Stimulated activated CD8-positive, alpha-beta memory T cell treated with anti-CD3 and anti-CD28 coated beads, Interleukin-12 subunit alpha, Interleukin-12 subunit beta, amount 100 ng/mL, for 1 hour (primary cell): ENCODE measurements at places on chromosomes 3 and 15.

DNA sequence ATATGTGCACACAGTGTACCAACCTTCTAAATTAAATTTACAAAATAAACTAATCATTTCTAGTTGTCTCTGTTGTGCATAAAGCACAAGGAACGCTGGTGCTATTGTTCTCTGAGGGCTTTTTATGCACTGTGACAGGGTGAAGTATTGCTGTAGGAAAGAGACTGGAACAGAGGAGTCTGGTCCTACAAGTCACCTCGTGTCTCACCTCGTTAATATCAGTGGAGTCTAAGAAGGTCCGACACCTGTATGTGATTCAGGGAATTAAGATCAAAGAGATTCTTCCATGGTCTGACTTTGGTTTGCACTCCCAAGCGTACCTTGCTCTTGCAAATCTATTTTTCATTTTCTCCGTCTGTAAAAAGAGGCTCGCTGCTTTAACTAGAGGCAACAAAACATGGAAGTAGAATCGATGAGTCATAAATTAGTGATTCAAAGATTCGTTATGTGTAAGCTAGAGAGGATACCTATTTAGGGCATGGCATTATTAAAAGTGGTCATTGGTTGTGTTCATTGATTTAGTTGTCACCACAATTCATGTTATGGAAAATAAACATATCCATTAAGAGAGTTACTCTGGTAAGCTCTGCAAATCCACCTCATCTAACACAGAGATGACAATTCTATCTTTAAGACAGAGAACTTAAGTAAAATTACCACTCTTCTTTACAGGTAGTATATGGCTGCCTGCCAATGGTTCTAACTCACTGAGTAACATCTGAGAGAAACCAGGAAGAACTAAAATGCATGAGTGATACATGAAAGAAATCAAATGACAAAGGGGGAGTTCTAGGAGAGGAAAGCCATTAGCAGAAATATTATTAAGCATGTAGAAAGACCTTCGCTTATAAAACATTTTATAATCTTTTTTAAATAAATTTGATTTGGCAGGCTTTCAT is 219.4 kb upstream of the GBE1 start:
- no peak for DNase-seq

GRCh38 chr3:27728195-27729087 is 6.3 kb upstream of the EOMES start:
- DNase-seq, result no peak

GRCh38 chr3:99647081-99647480 is 8.7 kb downstream of the COL8A1 start:
- DNase-seq, result no peak

DNA sequence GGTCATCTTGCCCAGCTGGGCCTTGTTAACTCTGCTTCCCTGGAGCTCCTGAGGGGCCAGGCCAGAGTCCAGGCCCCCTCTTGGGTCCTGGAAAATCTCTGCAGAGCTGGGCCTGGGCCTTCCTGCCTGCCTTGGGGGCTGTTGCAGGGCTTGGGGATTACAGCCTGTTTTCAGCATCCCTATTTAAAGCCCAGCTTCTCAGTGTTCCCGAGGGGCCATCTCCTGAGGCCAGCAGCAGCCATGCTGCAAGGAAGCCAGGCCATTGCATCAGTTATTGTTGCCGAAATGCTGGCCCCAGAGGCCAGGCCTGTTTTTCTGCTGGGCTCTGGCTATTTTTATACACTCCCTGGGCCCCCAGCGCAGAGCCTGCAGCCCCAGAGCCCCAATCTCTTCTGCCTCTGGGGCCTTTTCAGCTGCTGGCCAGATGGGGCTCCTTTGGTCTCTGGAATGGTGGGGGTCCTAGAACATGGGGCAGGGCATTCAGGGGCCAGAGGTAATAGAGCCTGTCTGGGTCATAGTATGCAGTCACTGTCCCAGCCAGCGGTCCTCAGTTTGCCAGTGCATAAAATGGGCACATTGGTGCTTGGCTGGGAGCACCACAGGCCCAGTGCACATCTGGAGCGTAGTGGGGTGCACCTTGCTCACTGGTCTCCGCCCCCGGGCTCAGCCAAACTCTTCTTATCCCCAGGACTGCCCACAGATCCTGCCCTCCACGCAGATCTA is 28.5 kb downstream of the PLXNA1 start:
- DNase-seq, result no peak

DNA sequence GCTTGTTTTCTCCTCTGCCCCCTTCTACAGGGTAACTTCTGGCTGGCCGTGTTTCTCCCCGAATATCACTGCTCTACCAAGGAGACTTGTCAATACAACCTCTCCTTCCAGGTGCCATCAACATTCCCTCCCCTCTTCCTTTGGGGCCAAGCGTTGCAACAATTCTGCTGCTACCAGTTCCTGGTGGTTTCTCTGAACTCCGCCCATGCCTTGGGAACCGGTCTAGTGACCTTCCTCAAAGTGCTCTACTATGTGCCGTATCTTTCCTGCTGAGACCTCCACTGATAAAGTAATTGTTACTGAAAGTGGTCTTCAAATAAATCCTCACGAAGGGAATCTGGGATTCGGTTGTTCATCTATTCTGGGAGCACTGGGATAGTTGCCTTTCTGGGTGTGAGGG is 26.2 kb downstream of the PCSK6 start:
- DNase-seq, result no peak

GRCh38 chr15:70526221-70526973 is 237.0 kb downstream of the UACA start:
- DNase-seq, result no peak

DNA sequence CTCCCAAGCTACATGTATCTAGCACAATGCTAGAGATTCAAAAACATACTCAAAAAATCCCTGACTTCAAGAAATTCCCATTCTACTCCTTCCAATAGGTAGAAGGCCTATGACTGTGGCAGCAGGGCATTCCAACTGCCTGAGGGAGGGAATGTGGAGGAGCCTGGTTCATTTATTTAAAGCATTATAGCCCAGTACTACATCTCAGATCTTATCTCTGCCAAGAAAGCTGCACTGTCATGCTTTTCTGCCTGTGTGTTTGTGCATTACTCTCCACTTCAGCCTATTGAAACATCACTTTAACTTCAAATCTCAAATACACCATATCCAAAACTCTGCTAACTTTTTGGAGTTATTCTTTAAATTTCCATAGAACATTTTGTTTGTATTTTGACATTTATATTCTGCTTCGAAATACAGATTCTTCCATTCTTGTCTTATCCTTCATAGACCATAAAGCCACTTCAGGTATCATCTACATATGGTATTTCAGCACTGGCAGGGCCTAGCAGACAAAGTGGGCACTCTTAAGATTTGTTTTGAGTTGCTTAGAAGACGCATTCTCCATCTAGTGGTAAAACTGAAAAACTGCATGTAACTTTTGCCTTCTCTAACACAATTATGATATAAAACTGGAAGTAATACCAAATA is 59.1 kb upstream of the NEDD4 start:
- no peak for DNase-seq

DNA sequence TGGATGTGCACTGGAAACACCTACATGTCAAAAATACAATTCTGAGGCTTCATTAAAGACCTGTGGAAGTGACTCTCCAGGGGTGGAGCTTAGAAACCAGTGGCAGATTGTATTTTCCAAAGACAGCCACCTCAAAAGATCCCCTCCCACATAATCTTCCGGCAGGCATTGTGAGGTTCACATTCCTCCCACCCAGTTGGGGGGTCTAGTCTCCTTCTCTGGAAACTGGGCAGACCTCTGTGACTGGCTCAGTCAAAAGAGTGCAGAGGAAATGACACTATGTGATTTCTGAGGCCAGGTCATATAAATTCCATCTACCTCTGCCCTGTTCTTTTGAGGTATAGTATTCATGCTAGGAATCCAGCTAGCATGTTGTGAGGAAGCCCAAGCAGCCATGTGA is 1.9 kb upstream of the CFAP92 start:
- DNase-seq, result no peak

DNA sequence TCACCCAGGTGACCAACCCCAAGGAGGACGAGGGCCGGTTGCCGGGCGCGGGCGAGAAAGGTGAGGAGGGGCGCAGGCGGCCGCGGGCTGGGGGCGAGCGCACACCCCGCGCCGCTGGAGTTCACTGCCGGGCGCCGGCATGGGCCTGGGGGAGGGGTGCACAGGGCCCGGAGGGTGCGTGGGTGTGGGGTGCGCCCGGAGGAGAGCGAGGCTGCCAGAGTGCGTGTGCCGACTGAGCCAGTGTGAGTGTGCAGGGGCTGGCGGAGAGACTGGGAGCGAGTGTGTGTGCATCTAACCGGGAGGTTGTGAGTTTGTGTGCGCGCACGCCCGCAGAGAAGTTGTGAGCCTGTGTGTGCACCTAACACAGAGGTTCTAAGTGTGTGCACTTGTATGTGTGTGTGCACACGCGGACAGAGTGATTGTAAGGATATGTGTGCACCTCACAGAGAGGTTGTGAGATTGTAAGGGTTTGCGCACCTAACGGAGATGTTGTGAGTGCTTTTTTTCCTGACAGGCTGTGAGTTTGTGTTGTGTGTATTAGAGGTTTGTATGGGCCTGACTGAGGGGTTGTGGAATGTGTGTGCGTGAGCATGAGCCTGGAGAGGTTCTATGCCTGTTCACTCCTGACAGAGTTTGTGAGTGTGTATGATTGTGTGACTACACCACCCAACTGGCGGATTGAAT is 681 bp downstream of the CTDSPL start:
- DNase-seq, result no peak

GRCh38 chr3:112360561-112360960 is 27.6 kb downstream of the CD200 start:
- no peak for DNase-seq

GRCh38 chr3:182739619-182740018 is 53.7 kb upstream of the ATP11B start:
- DNase-seq, result no peak
